Activated CD4-positive, alpha-beta T cell treated with anti-CD3 and anti-CD28 coated beads for 4 hours (primary cell): ENCODE measurements at places on chromosomes 7 and 10.

GRCh38 chr7:148941598-148942275 lies 57.6 kb upstream of the EZH2 start:
- peak; percentile 63 for DNase-seq

GRCh38 chr10:63145782-63146181 lies 12.7 kb downstream of the NRBF2 start:
- no peak for DNase-seq

DNA sequence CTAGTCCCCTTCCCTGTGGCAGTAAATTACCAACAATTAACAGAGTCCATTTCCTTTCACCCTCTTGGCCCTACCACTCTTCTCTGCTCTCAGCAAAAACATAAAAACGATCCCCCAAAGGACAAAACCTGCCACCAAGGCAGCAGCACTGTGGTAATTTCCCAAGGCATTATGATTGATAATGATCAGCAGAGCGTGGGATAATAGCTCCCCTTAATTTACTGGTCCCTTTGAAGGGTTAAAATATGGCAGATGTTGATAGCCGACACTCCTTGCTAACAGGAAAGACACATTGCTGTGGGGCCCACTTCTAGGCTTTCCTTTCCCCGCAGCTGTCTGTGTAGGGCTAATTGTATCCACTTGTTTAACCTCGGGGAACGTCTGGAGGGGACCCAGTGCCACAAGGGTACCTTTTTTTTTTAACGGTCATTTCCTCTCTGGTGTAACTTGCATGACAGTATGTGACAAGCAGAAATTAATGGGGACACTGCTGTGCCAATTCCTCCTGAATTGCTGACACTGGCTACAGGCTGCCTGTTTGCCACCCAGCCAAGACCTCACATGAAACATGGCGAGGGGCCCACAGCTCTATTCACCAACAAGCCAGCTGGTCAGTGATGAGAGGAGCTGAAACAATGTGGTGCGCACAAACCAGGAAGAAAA lies 81.3 kb downstream of the CDK6 start:
- DNase-seq: no peak

DNA sequence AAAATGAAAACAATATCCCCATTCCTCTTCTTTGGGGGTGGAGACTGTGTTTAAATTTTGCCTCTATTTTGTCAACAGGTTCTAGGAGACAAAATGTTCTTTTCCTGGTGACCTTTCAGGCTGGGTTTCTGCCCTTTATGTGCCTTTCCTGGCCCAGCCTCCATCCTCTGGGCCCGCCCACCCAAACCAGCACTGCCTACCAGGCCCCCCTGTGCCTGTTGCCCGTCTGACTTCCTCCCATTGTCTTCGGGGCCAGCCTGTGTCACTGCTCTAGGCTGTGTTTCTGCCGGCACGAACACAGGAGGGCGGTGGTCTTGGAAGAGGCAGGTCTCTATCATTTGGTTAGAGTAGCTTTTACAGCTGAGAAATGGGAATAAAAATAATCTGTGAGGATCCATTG lies 13.9 kb downstream of the TSPAN14 start:
- DNase-seq: peak; percentile 72

- peak; percentile 45 for DNase-seq
These were observed 566 bp downstream of the ASNS start for GRCh38 chr7:97871659-97872024.

GRCh38 chr7:47771990-47772360 lies 176.3 kb downstream of the PKD1L1 start:
- DNase-seq: no peak

GRCh38 chr10:62302760-62303159 lies 34.1 kb upstream of the RTKN2 start:
- DNase-seq: no peak

DNA sequence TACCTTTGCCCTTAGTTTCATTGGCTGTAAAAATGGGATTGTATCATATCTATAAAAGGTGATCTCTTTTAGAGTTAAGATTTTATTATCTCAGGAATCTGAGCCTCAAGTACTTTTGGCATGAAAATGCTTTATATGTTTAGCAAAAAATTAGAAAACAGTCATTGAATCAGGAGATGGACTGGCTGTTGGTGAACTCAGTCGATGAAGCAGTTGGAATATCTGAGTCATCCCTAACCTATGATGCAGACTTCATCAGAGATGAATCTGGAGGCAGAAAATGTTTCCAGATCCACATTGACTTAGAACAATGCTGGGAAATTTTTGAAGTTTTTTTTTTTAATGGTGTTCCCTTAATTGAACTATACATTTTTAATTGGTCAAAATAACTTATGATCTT lies 228.5 kb downstream of the SLC25A13 start:
- no peak for DNase-seq
